ENCODE measurements at places on chromosomes 16 and 17. TPM values are rescaled to one million over a fixed set of nuclear protein-coding genes. Genes with fewer than 3 reads are reported as not detected.

Gene HIC1
- total RNA-seq, result 13.2 TPM

- peak; percentile 8 for DNase-seq
Observed at GRCh38 chr17:83064732-83065659, 14.4 kb upstream of the METRNL start.

Gene ITGAX
- 32.9 TPM for total RNA-seq

- DNase-seq, result no peak
Observed at GRCh38 chr16:877242-878071, 76.9 kb upstream of the GNG13 start.

Gene ABCC11
- 0.15 TPM for total RNA-seq

- no peak for DNase-seq
Observed at GRCh38 chr17:28081467-28081866, 39.0 kb downstream of the NLK start.

DNA sequence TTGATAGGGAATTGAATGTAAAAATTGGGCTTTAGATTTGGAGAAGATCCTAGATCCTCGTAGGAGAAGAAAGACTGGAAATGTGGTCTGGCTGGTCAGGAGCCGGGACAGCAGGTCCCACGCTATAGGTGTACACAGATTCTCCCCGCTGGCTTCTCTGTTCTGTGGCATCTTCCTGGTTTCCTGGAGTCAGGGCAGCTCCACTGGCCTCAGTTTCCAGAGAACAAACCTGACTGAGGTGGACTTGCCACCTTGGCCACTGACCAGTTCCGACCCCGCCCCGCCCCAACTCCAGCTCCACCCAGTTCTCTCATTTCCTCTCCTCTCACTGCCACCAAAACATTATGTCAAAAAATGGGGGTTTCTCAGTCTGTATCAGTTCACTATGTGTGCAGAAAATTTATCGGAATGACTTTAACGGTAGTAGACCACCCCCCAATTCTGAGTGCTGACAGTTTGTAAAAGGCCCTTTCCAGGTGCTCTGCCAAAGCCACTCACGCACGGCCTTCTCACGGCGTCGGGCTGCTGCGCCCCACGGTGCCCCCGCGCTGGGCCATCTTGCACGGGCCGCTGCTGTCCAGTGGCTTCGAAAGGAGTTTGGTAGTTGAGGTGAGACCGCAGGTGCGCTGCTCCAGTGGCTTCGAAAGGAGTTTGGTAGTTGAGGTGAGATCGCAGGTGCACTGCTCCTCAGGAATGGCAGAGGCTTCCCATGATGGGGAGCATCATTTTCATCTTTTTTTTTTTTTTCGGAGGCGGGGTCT lies 161.4 kb upstream of the CHMP6 start:
- no peak for DNase-seq

DNA sequence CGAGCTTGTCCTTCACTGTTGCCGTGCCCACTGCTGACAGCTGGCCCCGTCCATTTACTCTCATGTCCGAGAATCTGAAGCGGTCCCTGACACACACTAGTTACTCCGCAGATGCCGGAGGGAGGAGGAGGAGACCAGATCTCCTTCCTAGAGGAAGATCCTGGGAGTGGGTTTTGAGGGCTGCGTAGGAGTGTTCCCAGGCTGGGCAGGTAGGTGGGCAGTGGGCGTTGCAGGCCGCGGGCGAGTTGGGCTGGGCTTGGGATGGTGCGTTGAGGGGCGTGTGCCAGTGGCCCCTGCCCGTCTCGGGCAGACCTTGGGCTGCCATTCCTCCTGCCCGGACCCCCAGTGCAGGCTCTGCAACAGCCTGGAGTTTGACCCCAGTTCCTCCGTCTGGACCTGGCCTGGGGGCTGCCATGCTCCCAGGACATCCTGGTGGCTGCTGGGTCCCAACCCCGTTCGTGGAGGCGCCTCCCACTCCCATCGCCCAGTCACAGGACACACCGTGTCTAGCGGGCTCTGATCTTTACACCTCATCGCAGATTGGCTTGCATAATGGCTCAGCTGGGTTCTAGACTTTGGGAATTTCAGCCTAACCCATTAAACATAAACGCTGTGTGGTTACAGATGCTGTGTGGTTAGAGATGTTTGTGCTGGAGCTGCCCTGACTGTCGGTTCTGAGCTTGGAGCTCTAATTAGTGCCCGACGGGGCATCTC lies 22.8 kb downstream of the CACNA1H start:
- DNase-seq, result no peak

GRCh38 chr16:87895641-87896141 lies 26.4 kb upstream of the SLC7A5 start:
- DNase-seq, result peak; percentile 96

DNA sequence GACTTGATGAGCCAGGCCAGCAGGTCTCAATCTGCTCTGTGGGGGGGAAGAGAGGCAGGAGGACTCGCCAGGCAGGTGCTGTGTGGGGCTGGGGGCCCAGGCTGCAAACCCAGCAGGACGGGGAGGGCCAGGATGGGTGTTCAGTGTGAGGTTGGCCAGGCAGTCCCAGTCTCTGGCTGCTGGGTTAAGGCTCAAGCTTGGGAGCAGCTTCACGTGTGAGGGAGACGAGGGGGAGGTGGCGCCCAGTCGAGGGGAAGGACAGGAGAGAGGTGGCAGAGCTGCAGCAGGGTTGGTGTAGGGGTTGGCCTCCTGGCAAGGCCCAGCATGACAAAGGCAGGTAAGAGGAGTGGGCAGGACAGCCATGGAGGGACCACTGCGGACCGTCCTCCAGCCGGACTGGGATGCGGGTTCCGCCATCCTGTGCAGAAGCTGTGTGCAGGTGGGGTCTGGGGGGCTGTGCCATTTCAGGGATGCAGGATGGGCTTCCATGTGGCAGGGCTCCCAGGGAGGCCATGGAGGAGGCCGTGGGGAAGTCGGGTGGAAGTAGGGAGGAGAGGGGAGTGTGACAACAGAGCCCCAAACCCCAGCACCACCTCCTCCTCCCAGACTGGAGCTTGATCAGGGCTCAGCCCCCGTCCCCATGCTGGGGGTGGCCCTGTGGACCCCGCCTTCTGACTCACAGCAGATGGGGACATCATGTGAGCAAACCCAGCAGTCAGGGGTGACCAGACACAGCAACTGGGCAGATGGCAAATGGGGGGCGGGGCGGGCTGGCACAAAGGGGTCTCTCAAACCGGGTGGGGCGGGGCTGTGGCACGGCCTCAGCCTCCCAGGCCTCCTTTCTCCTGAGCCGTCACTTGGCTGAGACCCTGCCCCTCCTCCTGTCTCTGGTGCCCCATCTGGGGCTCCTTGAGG lies 2.8 kb downstream of the ADGRG1 start:
- no peak for DNase-seq

GRCh38 chr16:86171329-86171728 lies 272.4 kb downstream of the IRF8 start:
- no peak for DNase-seq

Gene CDH8
- total RNA-seq, result not detected

DNA sequence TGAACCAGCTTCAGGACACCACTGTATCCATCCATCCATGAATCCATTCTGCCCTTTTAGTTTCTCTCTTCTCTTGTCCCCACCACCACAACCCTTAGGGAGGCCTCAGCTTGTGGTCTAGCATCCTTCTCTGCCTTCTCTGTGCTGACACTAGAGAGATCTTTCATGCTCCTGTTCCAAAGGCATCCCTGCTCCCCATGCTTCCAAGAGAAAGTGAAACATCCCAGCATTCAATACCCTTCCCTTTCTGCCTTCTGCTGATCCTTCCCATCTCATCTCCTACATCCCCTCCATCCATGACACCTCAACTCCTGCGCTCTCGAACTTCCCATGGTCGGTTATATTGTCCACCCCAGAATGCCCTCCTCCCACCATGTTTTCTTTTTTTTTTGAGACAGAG lies 10.0 kb downstream of the RAPGEFL1 start:
- DNase-seq, result no peak

DNA sequence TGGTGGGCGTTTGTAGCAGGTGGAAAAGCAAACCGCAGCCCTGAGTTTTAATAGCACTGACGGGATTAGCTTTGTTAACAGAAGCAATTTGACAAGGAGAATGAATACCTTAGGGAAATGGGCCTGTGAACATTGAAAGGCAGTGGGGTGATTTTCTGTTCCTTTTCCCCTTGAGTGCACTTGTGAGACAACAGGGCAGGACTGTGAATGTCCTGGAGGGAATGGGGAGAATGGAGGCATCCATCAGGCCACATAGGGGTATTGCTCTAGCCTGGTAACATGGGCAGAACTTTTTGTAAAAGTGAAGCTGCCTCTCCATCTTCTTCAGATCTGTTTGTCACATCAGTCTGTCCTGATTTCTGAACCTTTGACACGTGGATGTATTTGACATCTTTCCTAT lies 26.2 kb downstream of the USP43 start:
- DNase-seq, result no peak

GRCh38 chr16:20344611-20345010 lies 7.9 kb downstream of the UMOD start:
- no peak for DNase-seq

DNA sequence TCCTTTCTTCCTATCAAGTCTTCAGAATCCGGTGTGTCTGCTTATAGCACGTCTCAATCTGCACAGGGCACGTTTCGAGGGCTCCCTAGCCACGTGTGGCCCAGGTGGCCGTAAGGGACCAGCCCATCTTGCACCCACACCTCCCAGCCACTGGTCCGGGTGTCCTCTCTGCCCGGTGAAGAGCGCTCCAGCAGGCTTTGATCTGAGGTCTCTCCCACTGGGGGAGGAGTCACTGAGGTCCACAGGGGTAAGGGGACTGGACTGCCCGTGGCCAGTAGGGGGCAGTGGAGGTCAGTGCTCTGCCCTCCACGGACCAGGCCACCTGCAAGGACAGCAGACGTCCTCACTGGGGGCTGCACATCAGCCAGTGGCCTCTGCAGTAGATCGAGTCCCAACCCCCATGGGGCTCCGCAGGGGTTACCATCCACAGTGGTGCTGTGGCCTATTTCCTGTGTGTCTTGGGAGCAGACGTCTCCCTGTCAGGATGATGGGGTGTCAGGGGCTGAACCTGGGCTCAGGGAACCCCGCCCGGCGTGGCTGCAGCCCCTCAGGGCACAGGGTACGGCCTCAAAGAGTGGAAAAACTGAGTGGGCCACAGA lies 204.1 kb upstream of the CIBAR2 start:
- peak; percentile 65 for DNase-seq

DNA sequence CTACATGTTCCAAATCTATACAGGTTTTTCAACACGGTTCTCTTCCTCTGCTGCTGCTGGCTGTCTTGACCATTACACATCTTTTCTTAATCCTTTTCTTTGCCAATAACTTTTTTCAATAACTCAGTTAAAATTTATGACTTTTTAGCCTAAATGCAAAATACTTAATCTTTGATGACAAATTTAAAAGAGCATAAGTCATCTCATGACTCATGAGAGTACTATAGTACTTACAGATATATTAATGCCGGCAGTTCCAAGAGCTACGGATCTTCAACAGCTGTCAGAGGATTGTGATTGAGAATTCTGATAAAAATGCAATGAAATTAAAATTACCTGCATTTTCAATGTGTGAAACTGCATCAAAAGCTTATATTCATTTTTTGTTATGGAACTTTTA lies 105.5 kb downstream of the KPNA2 start:
- DNase-seq, result no peak

Gene FGF11
- total RNA-seq, result 1.0 TPM

DNA sequence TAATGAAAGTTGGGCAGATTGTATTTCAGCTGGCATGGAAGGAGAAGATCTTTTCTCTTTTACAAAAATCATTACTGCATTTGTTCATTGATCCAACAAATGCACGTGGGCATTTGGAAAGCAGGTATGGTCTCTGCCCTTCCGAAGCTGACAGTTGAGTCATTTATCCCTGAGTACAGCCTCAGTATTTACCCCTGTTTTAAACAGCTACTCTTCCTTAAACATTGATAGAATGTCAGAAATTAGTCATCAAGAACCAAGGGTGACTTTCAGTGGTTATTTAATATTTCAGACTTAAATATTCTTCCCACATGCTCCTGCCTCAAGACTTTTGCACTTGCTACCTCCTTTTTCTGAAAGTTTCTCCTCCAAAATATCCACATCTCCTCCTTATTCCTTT lies 226.7 kb upstream of the HSBP1 start:
- DNase-seq, result no peak

Gene BRICD5
- 5.7 TPM for total RNA-seq

DNA sequence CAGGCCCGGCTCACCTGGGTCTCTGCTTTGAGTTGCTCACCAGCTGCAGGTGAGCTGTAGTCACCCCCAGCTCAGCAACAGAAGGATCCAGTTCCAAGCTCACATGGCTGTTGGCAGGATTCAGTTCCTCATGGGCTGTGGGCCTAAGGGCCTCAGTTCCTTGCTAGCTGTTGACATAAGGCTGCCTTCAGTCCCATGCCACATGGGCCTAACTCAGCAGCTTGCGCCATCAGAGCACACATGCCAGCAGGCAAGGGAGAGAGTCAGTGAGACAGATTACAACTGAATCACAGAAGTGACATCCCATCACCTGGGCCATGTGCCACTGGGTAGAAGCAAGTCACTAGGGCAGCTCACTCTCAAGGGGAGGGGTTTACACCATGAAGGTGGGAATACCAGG lies 24.7 kb downstream of the PSMD7 start:
- no peak for DNase-seq

Data from activated CD4-positive, alpha-beta memory T cell treated with anti-CD3 and anti-CD28 coated beads for 36 hours (primary cell).